LHCN-M2 (cell line): ENCODE measurements at places on chromosomes 6 and 20.

DNA sequence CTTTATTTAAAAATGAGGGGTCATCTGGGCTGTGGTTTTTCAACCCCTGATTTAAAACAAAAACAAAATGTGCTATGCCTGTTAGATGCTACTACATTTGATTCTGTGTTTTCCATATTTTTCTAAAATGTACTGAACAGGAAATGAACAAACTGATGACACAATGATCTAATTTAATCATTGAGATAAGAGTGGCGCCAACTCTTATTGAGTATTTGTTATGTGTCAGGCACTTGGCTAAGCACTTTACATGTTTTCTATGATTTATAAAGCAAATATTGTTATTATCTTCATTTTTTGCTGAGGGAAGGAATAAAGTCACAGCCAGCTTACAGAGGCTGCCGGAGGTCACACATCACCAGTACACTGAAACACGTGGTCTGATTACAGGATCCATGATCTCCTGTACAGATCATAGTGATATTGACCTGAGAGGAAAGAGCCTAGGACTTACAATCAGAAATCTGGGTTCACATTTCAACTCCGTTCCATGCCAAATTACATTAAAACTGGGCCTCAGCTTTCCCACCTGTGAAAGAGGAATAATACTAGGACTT, 166.7 kb downstream of the ESR1 start:
- no peak for DNase-seq

DNA sequence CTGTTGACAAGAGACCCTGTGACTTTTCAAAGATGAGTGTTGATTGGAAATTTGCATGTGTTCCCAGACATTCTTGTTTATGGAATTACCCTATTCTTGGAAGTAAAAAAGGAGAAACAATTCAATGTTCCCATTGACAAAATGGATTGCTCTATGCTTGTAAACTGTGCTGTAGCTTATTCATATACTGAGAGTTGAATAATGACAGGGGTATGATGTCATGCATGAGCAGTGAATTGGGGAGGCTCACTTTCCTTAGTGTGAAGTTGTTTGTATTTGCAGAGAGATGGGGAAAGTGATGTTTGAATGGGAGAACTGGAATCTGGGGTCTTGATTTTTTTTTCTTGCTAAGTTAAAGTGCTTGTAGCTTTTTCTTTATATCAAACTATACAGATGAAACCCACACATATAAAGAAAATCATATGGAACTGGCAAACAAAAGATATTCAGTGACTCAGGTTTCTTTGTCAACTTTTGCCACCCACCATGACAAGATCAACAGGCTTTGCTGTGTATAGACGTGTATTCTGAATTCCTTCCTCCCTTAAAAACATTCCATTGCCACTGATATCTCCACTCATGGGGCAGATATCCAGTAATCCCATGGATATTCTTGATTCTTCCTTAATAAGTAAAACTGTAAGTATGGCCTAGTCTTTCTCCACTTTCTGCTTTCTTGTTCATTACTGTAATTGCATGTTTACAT, 97.8 kb upstream of the JAG1 start:
- no peak for DNase-seq

- DNase-seq, result peak; percentile 17
Measured at GRCh38 chr6:129235167-129236000, 352.4 kb downstream of the LAMA2 start.

DNA sequence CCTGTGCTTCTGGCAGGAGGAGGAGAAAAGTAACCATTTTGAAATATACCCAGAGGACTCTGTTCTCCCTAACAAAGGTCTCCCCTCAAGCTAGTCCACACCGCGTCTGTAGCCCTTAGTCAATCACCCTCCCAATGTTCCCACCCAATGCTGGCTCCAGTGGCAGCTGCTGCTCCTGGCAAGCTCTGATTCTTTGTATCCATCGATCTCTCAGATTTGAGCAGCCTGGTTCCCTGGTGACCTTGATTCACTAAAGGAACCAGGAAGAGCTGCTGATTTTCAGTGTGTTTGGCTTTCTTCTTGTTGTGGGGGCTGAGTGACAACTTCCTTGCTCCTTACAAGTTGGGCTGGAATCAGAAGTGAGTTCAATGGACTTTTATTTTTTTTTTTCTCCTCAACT, 68.5 kb downstream of the FOXC1 start:
- no peak for DNase-seq

- DNase-seq, result no peak
Measured at GRCh38 chr20:21361266-21361665, 36.1 kb downstream of the NKX2-4 start.

DNA sequence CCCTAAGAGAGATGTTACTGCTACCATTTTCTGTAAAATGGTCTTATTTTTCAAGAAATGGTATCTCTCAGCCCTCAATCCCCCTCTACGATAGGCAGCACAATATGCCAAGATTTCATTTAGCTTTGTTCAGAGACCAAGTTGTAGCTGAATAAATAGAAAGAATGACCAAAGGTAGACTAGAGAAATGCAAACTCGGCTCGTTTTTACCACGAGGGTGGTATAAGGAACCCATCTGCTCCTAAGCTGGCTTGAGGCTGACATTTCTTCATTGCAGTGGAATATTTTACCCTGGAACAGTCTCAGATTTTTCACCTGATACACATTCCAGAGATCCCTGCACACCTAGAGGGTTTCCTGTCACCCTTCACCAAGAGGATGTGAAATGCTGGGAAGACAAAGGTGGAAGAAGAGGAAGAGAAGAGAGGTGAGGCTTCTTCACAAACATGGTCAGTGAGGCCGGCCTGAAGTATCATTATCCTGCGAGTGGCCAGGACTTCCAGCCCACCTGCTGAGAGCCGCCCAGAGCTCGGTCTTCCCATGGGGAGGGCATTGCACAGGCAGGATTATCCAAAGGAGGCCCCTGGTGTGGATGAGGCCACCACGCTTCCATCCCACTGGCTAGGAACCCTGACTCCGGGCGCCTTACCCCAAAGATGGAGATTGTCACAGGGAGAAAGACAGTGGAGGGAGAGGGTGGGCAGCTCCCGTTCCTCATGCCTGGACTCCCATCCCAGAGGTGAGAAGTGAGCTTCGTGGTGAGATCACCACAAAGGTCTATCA, 57.1 kb upstream of the AFDN start:
- no peak for DNase-seq

- no peak for DNase-seq
Measured at GRCh38 chr6:56831334-56831733, 123.6 kb upstream of the BEND6 start.

DNA sequence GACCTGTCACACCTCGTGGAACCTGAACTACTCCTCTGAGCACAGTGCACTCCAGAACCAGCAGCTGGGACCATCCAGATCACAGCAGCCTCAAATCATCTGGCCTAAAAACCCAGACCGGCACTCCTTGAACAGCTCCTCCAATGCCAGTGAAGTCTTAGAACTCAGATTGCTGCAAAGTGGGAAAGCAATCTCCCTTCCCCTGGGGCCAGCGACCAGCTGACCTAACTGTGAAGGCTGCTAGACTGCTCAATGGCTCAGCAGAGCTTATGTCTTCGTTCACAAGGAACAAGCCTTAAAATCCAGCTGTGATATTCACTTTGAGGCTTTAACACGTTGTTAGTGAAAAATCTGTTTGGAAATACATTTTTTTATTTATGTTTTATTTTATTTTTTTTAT, 243.2 kb downstream of the ANKRD60 start:
- peak; percentile 16 for DNase-seq

- no peak for DNase-seq
Measured at GRCh38 chr6:157792671-157793070, 30.4 kb upstream of the SNX9 start.

DNA sequence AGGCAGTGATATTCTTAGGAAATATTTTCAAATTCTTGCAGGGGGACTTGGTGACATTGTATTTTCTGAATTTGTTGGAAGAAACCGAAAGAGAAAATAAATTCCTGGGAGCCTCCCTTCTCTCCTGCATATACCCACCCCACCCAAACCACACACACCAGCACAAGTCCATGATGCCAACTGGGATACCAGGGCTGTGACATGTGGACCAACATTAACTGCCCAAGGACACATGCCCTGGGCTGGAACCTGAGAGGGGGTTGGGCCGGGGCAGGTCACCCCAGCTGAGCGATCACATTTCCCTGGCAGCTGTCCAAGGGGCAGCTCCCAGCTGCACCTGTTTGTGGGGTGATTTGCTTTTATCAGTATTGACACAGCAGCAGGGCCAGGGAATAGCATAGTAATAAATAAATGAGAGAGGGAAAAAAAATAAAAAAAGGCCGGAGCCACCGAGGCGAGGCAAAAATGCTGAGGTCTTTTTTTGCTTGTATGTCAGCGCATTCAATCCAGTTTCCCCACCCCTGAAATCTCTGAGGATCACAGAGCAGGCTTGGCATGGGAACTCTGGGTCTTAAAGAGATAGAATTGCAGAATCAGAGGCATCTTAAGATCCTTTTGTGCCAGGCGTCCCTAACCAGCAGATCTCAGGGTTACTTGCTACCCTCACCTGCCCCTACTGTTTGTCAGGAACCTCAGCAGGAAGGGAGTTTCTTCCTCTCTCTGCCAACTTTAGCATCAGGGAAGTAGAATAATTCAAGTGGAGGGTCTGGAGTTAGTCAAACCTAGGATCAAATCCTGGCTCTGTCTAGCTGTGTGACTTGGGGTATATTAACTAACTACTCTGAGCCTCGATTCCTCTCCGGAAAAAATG, 66.5 kb upstream of the PIM1 start:
- peak; percentile 64 for DNase-seq
